ENCODE measurements at places on chromosomes 4 and X.

- DNase-seq, result no peak
Observed at GRCh38 chr4:69832326-69833030, 27.5 kb downstream of the SULT1E1 start.

GRCh38 chr4:153083447-153083947 is 120.7 kb upstream of the TRIM2 start:
- peak; percentile 38 for DNase-seq

GRCh38 chrX:44474410-44474809 is 68.2 kb downstream of the FUNDC1 start:
- DNase-seq, result no peak

DNA sequence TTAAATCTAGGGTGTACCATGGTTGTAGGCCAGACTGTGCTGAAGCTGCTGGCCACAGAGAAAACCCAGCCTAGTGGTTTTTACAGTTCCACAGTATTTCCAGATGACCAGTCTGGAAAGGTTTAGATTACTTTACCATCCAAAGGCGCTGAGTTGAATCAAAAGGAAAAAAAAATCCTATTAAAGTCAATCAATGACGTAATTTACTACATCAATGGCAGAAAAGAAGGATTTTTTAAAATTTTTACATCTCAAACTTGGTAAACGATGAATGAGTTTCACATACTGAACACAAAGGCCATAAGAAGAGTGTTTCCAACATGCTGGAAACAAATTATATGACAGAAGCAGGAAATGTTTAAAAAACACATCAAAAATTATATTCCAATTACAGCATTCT is 130.6 kb upstream of the ETNPPL start:
- no peak for DNase-seq

- no peak for DNase-seq
Observed at GRCh38 chr4:5448221-5448620, 260.1 kb downstream of the EVC2 start.

- DNase-seq, result no peak
Observed at GRCh38 chr4:137957806-137958205, 284.3 kb downstream of the SLC7A11 start.

- DNase-seq, result peak; percentile 47
Observed at GRCh38 chr4:184472614-184473498, 1.5 kb downstream of the IRF2 start.

DNA sequence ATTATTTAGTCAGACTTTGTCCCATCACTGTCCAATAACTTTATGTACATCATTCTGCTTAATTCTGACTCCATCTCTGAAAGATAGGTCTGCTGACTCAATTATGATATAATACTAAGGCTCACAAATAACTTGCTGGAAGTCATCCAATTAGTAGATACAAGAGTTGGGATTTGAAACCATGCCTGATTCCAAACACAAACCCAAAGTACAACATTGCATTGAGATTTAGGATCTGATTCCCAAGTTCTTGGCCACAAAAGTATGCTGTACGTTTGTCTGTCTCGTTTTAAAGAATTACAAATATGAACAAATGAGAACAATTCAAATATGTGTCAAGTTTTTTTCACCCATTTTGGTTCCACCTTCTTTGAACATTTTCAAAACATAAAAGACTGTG is 108.8 kb downstream of the AMELX start:
- no peak for DNase-seq

GRCh38 chr4:138236037-138236436 is 6.1 kb downstream of the SLC7A11 start:
- no peak for DNase-seq

- DNase-seq, result no peak
Observed at GRCh38 chrX:2487366-2487765, 13.4 kb downstream of the DHRSX start.

Measured in activated CD8-positive, alpha-beta memory T cell treated with anti-CD3 and anti-CD28 coated beads, Interleukin-2, amount 50 U/mL, for 4 hours (primary cell).